Activated CD4-positive, alpha-beta T cell treated with anti-CD3 and anti-CD28 coated beads, Interleukin-2, amount 50 U/mL, for 1 hour (primary cell): ENCODE measurements at places on chromosomes 2 and 18.

DNA sequence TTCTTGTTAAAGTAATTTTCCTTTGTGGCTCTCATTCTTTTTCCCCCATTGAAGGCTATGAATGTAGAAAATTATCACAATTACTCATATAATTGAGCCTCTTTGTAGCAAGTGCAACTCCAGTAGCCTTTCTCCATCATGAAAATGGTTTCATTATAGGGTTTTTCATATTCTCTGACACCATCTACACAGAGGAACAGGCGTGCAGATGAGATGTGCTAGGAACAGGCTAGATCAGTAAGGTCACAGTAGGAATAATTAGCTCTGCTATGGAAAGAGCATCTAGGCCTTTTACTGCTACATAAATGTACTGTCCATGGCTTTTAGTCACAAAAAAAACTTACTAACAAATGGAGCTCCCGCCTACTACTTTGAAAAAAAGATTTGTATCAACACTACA is 12.6 kb upstream of the DLX1 start:
- DNase-seq, result no peak

- no peak for DNase-seq
Observed at GRCh38 chr2:100742277-100743254, 77.4 kb upstream of the NPAS2 start.

- no peak for DNase-seq
Observed at GRCh38 chr2:177053038-177053437, 159.6 kb upstream of the HNRNPA3 start.

DNA sequence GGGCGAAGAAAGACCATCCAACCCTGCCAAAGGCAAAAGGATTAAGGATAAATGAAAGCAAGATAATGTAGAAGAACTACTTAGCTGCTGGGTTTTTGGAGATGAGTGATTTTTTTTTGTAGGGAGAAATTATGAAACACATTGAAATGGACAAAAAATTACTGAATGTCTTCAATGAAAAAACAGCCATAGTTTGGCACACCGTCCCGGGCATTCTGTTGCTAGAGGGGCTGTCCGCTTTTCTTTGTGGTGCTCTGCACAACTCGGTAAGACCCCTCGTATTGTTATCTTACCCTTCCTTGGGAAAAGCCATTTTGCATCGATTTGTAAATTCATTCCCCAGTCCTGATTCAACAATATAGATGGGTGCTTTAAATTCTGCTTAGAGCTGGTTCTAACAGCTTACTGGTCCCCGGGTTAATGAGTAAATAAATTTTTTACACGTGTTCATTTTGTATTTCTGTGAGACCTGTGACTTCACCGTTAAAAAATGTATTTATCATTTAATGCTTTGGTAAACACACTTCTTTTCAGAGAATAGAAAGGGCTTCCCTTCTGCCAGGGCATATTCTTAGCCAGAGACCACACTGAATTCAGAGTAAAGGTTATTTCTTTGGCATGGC is 912 bp upstream of the LAPTM4A start:
- no peak for DNase-seq

DNA sequence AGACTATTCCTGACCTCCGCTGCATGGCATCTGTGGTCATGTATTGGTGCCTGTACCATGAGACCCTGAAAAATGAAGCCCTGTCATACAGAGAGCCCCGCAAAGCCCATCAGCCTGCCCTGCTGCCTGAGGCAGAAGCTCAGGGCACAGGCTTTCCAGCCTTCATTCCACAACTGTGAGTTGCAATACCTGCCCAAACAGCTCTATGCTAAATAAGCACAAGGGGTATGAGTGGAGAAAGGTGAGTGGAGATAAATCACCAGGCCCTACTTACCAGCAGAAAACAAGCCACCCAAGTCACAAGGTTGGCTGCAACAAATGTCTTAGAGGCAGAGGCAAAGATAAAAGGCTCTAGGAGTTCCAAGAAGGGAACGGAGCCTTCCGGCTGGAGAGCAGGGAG is 277.4 kb downstream of the TNS1 start:
- DNase-seq, result no peak

- no peak for DNase-seq
Observed at GRCh38 chr2:105261061-105261460, 19.5 kb downstream of the GPR45 start.

- no peak for DNase-seq
Observed at GRCh38 chr2:109229094-109229675, 100.2 kb downstream of the SH3RF3 start.

GRCh38 chr2:29702276-29702675 is 219.1 kb downstream of the ALK start:
- no peak for DNase-seq

DNA sequence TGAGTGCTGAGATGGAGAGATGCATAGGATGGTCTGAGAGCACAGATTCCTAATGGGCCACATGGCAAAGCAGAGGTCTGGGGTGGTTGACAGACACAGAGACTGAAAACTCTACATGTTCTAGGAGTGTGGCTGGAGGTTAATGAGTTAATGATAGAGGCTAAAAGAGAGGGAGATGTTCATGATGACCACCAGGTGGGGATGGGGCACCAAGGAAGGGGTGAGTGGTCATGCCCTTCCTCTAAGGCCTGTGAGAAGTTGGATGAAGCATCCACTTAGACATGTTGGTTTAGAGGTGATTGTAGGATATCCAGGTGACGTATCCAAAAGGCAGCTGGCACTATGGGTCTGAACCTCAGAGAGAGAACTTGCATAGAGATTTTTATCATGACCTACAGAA is 102.1 kb downstream of the LRP2 start:
- DNase-seq, result no peak
